Activated naive CD4-positive, alpha-beta T cell (primary cell): ENCODE measurements at places on chromosomes 2 and 18.

DNA sequence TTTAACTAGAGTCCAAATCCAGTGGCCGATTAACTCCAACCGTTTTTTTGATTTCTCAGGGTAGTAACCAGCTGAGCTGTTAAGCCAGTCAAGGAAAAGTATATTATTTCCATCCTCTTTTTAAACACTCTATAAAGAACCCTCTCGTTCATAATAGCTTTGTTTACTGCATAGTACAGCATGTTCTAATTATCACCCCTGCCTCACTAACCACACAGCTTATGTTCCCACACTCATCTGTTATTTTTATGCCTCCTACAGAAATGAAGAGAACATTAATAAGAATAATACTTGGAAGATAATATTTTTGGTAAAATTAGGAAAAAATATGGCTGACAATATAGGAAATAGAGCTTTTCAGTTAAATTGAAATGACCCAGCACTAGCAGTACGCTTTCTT lies 2132.8 kb upstream of the CELF4 start:
- no peak for DNase-seq

GRCh38 chr2:71545572-71546274 lies 92.4 kb downstream of the DYSF start:
- DNase-seq: no peak

- DNase-seq: no peak
These were observed 74.3 kb upstream of the KYNU start for GRCh38 chr2:142803158-142803557.

- DNase-seq: no peak
These were observed 155.6 kb downstream of the TTC32 start for GRCh38 chr2:19746137-19746600.

GRCh38 chr2:3324036-3324386 lies 53.6 kb downstream of the EIPR1 start:
- DNase-seq: no peak

- DNase-seq: no peak
These were observed 49.1 kb downstream of the EML6 start for GRCh38 chr2:54772531-54772930.

DNA sequence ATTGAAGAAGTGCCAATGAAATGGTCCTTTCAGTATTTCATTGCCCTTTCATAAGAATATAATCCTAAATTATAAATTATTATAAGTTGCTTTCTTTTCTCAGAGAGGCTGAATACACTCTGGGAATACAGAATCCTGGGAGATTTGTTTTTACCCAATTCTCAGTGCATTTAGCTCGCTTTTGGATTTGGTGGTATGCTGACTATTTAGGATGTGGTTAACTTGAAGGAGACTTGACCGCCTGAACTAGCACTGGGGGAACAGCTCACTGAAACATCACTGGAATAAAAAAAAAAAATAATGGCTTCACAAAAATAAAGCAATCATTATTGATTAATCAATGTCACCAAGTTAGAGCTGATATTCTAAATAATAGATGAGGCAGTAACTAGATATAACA lies 10.2 kb downstream of the TNFAIP6 start:
- DNase-seq: no peak

- no peak for DNase-seq
These were observed 37.2 kb downstream of the CASP10 start for GRCh38 chr2:201220102-201220570.

DNA sequence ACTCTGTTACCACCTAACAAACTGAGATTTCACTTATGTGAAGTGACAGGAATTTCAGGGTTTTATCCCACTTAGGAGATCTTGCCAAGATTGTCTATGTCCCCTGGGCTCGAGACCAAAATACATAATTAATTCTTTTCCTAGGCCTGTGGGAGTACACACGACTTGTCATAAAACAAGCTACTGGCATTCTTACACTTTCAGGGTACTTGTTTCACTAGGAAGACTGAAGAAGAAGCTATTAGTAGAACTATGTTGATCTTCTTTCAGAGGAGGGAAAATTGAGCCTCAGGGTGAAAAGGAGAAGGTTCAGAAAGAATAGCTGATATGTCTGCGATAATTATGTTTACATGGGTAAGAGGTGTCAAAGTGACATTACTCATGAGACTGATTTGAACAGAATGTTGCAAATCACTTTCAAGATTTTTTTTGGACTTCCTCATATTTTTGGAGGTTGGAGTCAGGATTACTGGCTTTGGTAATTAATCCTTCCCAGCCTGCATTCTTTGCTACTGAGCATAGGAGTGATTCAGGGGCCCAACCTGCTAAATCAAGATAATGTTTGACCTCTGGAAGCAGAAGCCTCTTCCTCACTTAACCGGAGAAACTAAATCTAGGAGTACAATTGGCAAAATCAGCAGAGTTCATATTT lies 240.0 kb upstream of the NT5C1B start:
- no peak for DNase-seq

- no peak for DNase-seq
These were observed 535.2 kb downstream of the GALR1 start for GRCh38 chr18:77784759-77785379.

DNA sequence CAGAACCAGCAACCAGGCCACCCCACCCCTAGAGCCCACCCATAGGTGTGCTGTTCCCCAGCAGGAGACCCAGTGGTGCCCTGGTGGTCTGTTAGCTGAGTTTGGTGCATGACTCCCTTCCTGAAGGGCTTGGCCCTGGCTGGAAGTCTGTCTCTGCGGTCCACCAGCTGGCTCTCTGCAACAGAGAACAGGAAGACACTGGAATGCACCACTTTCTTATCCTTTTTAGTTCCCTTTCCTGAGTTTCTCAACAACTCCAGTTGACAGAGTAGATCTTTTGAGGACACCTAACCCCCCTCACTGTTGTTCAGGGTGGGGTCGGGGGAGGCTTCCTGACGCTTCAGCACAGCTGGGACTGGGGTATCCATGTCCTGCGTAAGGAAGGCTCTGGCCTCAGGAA lies 11.9 kb upstream of the RPL37A start:
- no peak for DNase-seq

- DNase-seq: no peak
These were observed 20.9 kb downstream of the SLC8A1 start for GRCh38 chr2:40430776-40431599.

DNA sequence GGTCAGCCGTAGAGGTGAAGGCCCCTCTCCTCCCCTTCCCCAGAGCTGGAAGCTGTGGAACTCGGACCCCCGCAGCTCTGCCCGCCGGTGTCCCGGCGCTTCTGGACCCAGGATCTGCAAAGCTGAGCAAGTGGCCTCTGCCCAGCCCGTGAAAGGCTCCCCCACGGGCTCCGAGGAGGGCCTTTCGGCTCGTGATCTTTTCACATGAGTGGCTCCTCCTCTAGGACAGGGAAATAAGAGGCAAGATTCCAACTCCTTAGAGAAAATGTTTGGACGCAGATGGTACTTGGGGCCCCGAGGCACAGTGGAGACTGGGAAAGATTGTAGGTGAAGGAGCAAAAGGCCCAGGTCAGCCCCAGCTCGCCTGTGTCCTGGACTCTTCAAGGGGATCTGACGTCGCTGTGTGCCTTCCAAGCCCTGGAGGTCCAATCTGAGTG lies 48.2 kb upstream of the SP3 start:
- DNase-seq: no peak

- DNase-seq: no peak
These were observed 130.6 kb downstream of the ZEB2 start for GRCh38 chr2:144389151-144389929.

GRCh38 chr2:16853088-16853487 lies 187.5 kb upstream of the CYRIA start:
- no peak for DNase-seq

DNA sequence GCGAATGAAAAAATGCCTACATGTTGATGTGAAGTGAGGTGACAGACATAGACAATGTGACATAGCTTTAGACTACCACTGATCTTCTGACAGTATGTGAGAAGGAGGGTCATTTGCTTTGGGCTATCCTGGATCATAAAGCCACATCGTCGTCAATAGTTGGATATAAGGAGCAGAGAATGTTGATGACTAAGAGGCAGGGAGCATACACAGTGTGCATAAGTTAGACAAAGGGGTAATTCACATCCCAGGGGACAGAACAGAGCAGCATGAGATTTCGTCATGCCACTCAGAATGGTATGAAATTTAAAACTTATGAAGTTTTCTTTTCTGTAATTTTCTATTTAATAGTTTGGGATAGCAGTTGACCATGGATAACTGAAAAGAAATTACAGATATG lies 403.2 kb downstream of the DSC3 start:
- no peak for DNase-seq

GRCh38 chr2:98492441-98492840 lies 47.8 kb downstream of the INPP4A start:
- DNase-seq: no peak

GRCh38 chr2:127101756-127102477 lies 5.0 kb downstream of the BIN1 start:
- DNase-seq: no peak

DNA sequence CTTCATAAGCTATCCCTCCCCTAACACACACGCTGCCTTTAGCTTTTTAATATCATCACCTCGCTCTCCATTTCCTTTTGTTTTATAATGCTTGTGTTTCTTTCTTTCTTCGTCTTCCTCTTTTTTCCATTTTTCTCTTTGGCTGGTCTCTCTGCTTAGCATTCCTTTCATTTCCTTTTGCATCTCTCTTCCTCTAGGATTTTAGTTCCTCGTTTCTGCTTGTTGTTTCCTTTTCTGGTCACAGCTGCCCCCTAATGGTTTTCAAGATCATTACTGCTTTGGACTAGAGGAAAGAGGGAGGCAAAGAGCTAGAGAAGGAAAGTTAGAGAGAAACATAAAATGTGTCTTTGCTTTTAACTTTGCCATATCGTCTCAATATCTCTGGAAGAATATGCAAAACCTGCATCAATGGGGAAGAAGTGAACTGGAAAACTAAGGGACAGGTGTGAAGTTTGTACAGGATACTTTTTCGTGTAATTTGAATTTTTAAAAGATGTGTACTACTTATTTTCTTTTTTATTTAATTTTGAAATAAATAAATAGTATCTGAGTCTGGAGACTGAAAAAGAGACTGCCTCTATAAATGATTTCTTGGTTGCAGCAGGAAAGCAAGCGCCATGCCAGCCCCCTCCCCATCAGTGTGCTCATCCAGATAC lies 6.3 kb upstream of the NRP2 start:
- no peak for DNase-seq

- DNase-seq: no peak
These were observed 589.6 kb downstream of the LRRTM4 start for GRCh38 chr2:76932550-76932949.

GRCh38 chr2:1553671-1554295 lies 140.5 kb downstream of the TPO start:
- DNase-seq: no peak

GRCh38 chr2:60852282-60852860 lies 29.0 kb upstream of the REL start:
- no peak for DNase-seq

DNA sequence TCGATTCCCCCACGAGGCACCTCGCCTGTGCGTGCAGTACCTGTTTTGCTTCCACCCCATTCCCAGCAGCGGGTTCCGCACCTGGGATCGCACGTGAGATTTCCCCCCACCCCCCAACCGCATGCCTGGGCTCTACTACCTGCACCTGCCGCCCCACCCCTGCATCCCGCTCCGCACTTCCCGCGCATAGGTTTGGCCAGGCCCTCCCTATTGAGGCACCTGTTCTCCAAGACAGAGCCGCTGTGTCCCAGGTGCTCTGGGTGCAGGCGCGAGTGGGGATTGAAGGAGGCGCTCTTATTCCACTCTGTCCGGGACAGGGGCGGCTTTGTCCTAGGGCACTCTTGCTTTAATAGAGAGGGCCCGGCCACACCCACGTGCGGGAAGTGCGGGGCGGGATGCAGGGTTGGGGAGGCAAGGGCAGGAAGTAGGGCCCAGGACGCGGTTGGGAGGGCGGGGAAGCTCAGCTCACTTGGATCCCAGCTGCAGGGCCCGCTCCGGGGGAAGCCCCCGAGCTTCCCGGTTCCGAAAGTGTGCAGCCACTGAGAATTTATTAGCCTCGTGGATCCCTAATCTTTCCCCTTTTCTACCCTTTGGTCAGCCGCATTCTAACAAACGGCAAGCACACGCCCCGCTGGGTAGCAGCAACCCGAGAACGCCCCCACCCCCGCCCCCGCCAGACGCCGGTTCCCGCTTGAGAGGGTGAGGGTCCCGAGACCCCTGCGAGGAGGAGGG lies 670 bp upstream of the MOCOS start:
- no peak for DNase-seq

DNA sequence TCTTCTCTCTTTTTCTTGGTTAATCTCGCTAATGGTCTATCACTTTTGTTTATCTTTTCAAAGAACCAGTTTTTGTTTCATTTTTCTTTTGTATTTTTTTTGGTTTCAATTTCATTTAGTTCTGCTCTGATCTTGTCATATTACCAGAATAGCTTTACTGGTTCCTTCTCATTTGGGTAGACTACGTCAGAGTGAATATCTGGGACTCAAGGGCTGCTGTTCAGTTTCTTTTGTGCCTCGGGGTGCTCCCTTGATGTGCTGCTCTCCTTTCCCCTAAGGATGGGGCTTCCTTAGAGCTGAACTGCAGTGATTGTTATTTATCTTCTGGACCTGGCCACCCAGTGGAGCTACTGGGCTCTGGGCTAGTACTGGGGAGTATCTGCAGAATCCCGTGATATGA lies 29.4 kb upstream of the IL1RN start:
- no peak for DNase-seq

DNA sequence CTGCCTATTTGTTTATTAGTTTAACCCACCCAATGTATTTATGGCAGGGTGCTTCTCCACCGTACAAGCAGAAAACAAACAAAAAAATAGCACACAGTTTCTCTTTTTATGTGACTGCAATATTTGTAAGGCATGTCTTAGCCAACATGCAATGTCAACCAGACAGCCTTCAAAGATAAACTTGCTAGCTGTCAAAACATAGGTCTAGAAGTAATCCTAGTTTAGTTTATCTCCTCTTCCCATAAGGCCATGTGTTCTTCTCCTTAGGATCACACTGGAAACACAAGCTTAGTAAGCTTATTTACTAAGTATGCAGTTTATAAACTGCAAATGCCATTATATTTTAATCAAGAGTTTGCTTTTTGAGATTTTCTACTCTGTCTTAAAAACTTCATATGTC lies 75.6 kb downstream of the LDAH start:
- DNase-seq: no peak

- DNase-seq: no peak
These were observed 47.4 kb downstream of the DNAJC10 start for GRCh38 chr2:182763311-182763912.

- no peak for DNase-seq
These were observed 236.8 kb downstream of the SETBP1 start for GRCh38 chr18:44917216-44918141.

DNA sequence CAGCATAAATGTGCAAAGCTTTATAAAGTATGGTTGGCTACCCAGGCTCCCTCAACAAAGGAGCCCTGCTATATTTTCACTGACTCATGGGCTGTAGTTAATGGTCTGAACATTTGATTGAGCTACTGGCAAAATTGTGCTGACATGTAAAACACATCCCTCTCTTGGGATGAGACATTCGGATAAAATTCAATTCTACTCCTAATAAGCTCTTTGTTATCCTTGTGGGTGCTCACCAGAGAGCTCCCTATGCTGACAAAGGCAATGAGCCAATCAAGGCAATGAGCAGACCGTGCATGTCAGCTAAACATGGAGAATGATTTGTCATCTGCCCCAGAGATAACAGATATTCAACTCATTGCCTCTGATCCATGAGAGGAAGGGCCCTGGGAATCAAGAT lies 27.7 kb downstream of the SERPINB8 start:
- no peak for DNase-seq
